Fibroblast of skin of left biceps (primary cell): ENCODE measurements at places on chromosomes 6 and 20.

- no peak for DNase-seq
Observed at GRCh38 chr6:131117878-131118277, 17.4 kb upstream of the AKAP7 start.

- no peak for DNase-seq
Observed at GRCh38 chr6:161635975-161636374, 362.1 kb upstream of the AGPAT4 start.

DNA sequence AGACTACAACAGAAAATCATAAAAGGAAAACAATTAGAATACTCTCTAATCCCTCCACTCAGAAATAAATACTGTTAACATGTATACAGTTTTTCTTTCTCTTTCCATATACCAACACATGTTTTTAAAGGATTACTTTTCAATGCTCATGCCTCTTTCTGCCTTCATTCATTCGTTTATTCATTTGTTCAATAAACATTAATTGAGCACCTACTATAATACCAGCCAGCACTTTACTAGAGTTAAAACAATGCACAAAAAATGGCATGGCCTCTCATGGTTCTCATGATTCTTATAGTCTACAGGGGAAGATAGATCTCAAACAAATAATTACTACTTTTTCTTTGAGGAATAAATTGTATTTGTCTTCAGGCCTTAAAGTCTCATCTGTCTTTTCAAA lies 70.3 kb upstream of the RIPOR2 start:
- no peak for DNase-seq

DNA sequence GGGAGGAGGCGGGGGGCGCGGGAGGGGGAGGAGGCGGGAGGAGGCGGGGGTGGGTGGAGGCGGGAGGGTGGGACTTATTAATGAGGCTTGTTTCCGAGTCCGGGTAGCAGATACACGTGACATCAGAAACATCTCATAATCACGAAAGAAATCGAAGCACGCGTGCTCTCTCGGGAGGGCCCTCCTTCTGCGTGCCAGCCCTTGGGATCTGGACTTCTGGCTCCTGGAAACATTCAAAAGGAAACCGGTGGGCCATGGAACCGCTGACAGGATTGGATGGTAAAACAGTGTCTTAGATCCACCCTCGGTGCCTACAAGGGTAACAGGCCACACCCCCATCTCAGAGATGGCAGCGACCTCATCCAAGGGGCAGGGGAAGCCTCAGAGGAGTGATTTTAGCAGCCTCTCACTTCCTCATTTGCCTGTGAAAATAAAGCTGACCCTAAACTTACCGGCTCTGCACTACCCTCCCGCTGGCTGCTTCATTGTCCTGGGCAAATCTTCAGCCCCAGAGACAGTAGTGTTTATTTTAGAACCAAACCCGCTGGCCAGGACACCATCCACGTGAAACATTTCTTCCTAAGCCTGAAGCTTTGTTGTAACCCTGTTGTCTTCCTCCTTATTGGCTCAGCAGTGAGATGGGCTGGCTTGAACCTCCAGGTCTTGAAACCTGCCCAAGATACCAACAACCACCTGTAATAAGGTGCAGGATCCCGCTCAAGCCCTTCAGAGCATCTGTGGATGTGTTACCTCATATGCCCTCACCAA lies 97.5 kb downstream of the PSMG4 start:
- DNase-seq: no peak

GRCh38 chr6:155382338-155382685 lies 68.0 kb upstream of the TFB1M start:
- peak; percentile 63 for DNase-seq

GRCh38 chr6:148250975-148251685 lies 91.5 kb upstream of the SASH1 start:
- no peak for DNase-seq

GRCh38 chr6:108806665-108807064 lies 41.6 kb upstream of the ARMC2 start:
- no peak for DNase-seq

DNA sequence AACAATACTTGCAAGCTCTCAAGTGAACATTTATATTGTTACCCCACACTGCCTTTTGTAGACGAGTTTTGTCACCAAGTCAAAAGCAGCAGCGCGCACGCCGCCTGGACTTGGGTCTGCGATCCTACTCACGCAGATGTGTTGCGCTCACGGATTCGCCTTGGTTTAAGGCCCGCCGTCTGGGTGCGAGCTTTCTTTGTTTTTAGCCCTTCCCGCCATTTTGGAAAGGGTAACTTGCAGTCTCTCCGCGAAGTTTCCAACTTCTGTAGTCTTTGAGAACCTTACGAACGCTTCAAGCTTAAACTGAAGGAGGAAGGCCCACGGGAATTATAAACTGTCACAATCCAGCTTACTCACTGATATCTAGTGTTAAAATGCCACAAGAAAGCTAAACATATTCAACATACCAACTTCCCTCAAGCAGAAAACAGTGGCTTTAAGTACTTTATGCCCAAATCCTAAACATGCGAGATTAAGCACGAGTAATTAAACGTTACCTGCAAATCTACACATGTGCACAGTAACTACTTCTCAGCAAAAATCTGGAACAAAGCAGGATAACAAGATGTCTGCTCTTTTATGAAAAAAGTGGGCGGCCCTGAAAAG lies 80.4 kb upstream of the BTN3A2 start:
- no peak for DNase-seq

GRCh38 chr20:1833216-1833615 lies 62.0 kb upstream of the SIRPA start:
- DNase-seq: no peak

- DNase-seq: peak; percentile 9
Observed at GRCh38 chr20:17530716-17531664, at the start of gene BFSP1. TSS of gene BFSP1 (minus strand) at chr20:17531379. CDS start at chr20:17531329, 50 bp downstream.

- DNase-seq: no peak
Observed at GRCh38 chr20:44603327-44603726, 20.9 kb downstream of the PKIG start.

GRCh38 chr6:129269076-129269475 lies 386.1 kb downstream of the LAMA2 start:
- no peak for DNase-seq

DNA sequence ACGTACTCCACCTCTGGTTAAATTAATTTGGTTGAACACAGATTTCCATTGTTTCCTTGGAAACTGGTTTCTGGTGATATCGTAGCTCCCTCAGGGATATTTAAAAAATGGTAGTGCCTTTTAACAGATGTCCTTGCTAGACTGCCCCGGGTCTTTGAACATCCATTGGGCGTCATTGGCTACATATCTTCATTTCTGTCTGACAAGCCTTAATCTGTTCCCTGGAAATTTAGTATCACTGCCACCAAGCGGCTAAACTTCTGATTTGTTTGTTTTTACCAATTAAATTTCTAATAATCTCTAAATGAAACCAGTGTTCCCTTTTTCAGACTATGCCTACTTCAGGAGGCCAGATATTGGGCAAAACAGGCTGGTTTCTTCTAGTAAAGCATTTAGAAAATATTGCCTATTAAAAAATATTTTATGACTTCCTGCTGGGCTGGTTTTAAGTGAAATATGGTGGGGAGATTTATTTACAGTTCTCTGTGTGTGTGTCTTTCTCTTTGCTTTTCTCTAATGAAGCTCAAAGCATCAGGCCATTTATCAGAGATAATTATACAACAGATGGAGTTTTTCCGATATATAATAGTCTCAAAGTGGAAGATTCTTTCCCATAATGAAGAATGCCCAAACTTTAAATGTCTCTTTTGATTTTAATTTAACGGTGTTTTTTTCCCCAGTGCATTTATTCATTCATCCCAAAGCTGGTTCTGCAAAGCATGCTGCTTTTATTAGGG lies 249.5 kb downstream of the ZFAND3 start:
- DNase-seq: no peak

DNA sequence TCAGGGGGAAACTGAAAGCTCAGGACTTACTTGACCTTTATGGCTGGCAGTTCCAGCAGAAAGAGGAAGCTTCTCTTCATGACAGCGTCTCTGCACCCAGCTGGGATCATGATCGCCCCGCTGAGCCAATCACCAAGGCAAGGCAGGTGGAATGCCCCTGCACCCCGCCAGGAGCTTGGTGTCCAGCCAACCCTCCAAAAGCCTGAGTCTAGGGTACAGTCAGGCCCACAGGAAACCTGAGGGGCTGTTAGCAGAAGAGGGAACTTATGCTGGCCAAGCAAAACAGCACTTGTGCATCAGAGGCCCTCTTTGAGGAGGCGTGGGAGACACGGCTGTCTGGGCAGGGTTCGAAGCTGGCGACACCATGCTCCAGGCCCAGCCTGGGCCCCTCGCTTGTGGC lies 188.3 kb upstream of the GMDS start:
- no peak for DNase-seq

- no peak for DNase-seq
Observed at GRCh38 chr20:62409931-62410745, 3.1 kb upstream of the CABLES2 start.

DNA sequence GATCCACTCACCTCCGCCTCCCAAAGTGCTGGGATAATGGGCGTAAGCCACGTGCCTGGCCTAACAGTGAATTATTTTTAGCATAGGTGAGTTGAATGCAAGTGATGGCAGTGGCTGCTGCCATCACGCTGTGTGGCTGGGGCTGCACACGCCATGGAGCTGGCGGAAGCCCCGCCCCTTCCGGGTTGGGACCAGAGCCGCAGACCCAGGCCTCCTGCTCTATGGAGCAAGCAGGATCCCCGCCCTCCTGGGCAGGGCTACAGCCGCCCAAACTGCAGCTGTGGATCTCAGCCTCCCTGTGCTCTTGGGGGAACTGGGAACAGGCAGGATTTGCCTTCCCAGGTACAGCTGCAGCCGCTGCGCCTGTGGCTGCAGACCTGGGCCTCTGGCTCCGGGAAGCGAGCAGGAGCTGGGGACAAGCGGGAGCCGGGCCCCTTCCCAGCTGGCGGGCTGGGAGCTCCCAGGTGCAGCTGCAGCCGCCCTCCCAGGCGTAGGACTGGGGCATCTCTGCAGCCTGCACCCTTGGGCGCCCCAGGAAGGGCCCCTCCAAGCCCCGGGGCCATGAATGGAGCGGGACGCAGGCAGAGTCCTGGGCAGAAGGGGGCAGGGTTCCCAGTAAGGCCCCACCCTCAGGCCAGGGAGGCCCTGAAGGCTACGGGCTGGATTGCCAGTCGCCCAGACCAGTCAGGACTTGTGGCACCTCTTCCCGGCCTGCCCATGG lies 30.9 kb upstream of the SLA2 start:
- DNase-seq: no peak

- DNase-seq: no peak
Observed at GRCh38 chr6:30206799-30207618, 6.2 kb downstream of the TRIM26 start.

- no peak for DNase-seq
Observed at GRCh38 chr6:41640426-41640825, 2.2 kb downstream of the MDFI start.

DNA sequence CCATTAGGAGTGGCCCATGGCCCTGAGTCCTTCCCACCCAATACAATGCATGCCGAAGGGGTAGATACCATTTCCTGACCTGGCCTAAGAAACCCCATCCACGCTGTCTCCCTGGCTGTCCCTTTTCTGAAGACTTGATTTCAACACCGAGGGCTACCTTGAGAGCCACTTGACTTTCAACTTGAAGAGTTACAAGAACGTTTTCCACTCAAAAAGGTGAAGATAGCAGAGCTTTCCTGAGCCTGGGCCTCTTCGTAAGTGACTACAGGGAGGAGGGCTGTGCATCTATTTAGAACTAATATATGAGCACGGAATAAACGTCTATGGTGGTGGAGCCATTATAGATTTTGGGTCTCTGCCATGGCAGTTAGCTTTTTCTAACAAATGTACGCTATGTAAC lies 14.4 kb upstream of the PPP1R14C start:
- no peak for DNase-seq

- DNase-seq: no peak
Observed at GRCh38 chr6:120493505-120493904, 840.8 kb downstream of the TBC1D32 start.

DNA sequence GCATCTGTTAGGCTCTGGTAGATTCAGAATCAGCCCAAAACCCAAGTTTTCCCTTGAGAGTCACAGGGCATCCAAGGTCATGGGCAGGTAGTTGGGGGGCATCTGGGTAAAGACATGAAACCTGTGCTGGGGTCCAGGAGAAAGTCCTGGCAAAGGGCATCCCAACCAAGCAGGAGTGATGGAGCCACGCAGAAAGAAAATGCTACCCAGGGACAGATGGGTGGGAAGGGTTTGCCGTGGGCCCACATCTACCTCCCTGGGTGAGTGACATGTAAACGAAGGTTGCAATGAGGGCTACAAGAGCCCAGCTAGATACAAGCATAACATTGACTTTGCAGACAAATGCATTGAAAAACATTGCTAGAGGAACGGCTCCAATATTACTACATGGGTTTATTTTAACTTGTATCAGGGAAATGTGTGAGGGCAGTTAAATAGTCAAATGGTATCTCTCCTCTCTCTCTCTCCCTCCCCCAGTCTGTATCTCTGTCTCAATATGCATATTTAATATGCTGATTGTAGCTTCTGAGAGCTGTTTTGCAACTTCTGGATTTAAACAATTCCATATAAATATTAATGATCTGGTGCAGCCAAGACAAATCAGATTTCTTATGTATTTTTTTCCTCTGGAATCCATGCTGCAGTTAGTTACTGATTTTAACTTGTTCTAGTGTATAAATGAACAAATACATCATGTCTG lies 135.7 kb downstream of the SYNDIG1 start:
- no peak for DNase-seq

DNA sequence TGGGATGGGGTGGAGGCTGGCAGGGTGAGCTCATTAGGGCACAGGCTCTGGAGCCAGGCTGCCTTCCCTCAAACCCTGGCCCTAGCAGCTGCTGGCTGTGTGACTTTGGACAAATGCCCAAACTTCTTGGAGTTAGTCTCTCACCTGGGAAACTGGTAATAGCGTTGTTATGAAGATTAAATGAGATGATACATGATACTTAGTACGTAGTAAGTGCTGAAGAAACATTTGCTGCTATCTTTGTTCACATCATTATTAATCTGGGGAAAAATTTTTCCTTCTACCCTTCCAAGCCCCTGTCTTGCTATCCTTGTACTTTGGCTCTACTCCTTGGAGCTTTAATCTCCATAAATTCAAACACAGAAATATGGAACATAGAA lies 22.3 kb upstream of the PPARD start:
- no peak for DNase-seq

- no peak for DNase-seq
Observed at GRCh38 chr6:108557494-108558371, 3.0 kb upstream of the FOXO3 start.

GRCh38 chr20:1761116-1761515 lies 103.5 kb upstream of the SIRPG start:
- peak; percentile 14 for DNase-seq

- DNase-seq: no peak
Observed at GRCh38 chr20:17688965-17689364, 6.9 kb upstream of the RRBP1 start.

GRCh38 chr6:15500901-15501825 lies 161.7 kb downstream of the DTNBP1 start:
- DNase-seq: no peak

- no peak for DNase-seq
Observed at GRCh38 chr20:62707921-62708521, 615 bp upstream of the NTSR1 start.

GRCh38 chr20:8678098-8678776 lies 390.6 kb upstream of the PLCB4 start:
- DNase-seq: no peak
